ENCODE measurements at places on chromosomes 6 and 20.

DNA sequence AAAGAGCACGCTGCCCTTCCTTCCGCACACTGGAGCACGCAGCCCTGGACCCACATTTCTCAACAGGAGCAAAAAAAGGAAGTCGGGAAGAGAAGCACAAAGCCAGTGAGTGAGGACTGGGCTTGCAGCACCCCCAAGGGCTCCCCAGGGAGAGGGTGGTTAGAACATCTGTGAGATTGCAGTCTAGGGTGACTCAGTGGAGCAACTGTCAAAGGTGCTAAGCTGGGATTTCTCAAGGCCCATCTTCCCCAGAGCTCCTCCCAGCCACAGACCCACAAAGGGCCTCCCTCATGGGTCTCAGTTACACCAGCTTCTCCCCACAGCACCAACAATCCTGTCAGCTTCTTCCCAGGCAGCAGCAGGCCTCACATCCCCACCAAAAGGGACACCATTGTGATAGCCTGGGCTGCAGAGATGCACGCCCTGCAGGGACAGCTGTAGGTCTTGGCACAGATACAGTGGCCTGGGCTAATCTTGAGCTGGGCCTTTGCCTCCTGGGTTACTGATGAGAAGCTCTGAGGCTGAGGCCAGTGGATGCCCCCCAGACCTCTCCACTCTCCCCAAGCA lies 39.6 kb upstream of the CD93 start:
- DNase-seq: peak; percentile 7

GRCh38 chr6:11514672-11515071 lies 22.9 kb upstream of the TMEM170B start:
- DNase-seq: no peak

DNA sequence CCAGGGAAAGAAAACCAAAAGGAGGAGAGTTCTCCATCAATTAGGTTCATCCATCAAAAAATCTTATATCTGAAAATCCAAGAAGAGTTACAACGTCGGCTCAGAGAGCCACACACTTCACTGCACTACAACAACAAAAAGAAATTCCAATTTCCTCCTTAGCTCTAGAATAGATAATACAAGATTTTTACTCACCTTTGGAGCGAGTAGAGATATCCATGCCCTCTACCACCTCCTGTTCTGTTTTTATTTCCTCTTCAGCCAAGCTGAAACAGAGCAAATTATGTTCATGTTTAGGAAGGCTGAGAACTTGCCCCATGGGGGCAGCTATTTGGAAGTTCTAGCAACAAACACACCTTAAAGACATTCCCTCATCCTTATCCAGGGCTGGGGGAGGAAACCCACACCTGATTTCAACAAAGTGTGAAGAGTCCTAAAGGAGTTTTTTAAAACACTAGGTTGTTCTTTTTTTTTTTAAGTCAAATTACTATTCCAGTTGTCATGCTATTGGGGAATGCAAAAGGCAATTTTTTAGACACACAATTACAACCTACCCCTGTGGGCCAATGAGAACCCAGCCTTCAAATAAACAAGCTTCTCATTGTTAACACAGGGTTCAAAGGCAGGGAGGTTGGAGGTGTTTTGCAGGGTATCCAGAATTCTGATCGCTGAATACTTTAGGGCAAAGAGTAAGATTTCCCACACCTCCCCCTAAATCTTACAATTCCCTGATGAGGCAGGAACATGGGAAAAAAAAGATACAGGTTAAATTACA lies 8.7 kb downstream of the ZMYND8 start:
- DNase-seq: no peak

DNA sequence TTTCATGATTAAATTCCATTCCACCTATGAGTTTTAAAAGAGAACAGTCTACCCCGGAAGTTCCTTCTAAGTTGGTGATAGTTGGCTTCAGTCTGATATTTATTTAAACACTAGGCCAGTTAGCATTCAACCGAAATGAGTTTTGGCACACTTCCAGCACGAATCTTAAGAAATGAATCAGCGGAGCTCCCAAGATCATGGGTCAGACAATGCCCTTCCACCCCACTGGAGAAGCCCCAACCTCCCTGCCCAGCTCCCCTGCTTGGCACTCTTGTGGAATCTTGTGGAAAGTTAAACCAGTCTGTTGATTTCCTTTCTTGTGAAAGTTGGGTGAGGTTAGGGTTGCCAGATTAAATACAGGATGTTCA lies 64.3 kb downstream of the MKKS start:
- DNase-seq: no peak

DNA sequence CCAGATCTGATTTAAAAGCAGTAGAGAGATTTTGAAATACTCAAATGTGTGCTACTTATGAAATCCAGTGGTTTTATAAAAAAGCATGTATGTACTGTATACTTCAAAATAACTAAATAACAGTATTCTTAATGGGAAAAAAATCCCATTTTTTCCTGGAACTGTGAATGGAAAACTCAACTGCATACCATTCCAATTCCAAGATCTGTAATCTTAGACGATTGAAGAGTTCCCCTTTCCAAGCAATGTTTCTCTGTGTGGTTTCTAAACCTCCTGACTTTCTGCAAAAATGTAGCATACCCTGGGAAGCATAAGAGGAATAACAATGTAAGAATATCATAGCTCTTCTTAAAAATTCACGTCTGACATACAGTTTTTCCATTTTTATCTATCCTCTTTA lies 40.3 kb upstream of the HIVEP2 start:
- DNase-seq: no peak
